Lung (tissue), 17 donors: ENCODE measurements at places on chromosomes 3 and 15. TPM values are rescaled to one million over a fixed set of nuclear protein-coding genes. Genes with fewer than 3 reads are reported as not detected.

The DOCK3 gene
- 0.25 TPM for total RNA-seq

The GPR15 gene
- total RNA-seq, result 1.2 TPM

The COL7A1 gene
- 18.7 TPM for total RNA-seq

The TMF1 gene
- 84.3 TPM for total RNA-seq

The FOXB1 gene
- total RNA-seq, result not detected
